ENCODE measurements at places on chromosomes 1 and 21.

- H3K4me1 ChIP-seq: no peaks in the 10 kb centered on the region
- no peaks in the 10 kb centered on the region for H3K36me3 ChIP-seq
These were observed 79.8 kb upstream of the ROR1 start for GRCh38 chr1:63693944-63694571.

GRCh38 chr21:41831453-41831831, 47.7 kb downstream of the PRDM15 start:
- no peak overlapping the region for H3K27ac ChIP-seq
- peaks cover 23% of the 10 kb centered on the region for H3K36me3 ChIP-seq
- H3K4me3 ChIP-seq: no peak overlapping the region
- no peak for ATAC-seq
- no peaks in the 10 kb centered on the region for H3K4me1 ChIP-seq

DNA sequence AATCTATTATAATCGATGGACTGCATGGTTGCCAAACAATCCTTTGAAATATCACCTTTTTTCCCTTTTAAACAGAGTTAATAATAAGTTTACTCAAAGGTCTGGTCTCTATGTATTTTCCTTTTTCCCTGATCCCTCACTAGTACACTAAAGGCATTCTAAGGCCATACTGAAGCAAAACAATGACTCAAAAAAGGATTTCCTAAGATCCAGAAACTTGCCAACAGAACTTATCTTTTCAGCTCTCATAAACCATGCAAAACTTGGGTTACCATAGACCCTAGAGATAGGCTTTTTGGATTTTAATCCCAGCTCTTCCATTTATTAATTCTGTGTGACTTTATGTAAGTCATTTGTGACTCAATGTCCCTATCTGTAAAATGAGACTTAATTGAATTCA, 77.1 kb downstream of the IFI44 start:
- H3K27ac ChIP-seq: no peak overlapping the region
- H3K27me3 ChIP-seq: peaks cover 23% of the 10 kb centered on the region
- no peaks in the 10 kb centered on the region for H3K36me3 ChIP-seq
- H3K4me3 ChIP-seq: no peak overlapping the region
- ATAC-seq: no peak

DNA sequence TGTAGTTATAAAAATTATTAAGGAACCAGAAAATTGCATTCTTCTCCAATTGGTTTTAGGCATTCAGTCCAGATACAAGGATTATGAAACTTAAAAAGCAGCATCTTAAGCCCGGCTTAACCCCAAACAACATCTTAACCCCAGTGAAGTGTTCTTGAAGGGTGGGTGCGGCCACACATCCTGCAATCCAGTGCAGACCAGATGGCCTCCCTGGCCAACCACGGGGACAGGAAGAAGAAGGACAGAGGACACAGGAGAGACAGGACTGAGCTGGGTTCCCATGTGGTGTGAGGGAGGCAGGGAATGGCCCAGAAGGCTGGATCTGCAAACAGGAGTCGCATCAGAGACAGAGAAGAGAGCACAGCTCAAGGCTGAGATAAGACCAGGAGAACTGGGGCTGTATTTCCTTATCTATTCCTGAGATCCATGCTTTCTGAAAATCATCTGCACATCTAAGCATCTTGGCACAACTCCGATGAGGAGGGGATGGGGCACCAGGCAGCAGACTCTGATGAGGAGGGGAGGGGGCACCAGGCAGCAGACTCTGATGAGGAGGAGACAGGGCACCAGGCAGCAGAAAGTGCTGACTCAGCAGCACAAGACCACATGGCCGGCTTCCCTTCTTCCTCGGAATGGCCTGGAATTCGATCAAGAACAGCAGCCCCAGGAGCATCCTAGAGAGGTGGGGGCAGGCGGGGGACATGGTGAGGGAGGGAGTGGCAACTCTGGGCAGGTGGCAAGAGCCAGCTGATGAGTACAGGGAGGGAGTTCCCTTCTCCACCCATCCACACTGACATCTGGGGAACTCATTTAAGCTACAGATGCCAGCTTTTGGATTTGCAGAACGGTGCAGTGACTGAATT, 26.6 kb downstream of the ABCG1 start:
- no peaks in the 10 kb centered on the region for H3K27me3 ChIP-seq
- H3K27ac ChIP-seq: no peak overlapping the region
- no peaks in the 10 kb centered on the region for H3K36me3 ChIP-seq
